ENCODE measurements at places on chromosomes 3 and 15.
A peak's percentile ranks its signal among the peaks of the same experiment; 100 is the strongest.

DNA sequence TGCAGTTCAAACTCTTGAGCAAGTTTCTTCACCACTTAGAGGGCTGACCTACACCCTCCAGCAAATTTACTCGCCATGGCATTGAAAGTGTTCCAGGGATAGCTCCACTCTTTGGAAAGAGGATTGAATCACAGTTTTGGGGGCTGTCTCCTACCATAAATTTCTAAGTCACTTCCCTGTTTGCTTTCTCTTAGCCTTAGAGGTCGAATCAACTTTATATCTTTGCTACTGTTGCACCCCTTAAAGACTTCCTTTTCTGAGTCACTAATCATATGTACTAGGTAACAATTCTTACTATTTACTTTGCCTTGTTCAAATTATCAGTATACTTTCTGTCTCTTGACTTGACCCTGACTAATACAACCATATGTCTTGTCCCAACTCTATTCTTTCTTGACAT is 1151.8 kb upstream of the ALCAM start:
- DNase-seq: no peak

GRCh38 chr3:138271189-138271794 is 58.4 kb downstream of the NME9 start:
- no peak for DNase-seq

GRCh38 chr15:100997442-100997841 is 78.3 kb downstream of the LRRK1 start:
- DNase-seq: no peak

DNA sequence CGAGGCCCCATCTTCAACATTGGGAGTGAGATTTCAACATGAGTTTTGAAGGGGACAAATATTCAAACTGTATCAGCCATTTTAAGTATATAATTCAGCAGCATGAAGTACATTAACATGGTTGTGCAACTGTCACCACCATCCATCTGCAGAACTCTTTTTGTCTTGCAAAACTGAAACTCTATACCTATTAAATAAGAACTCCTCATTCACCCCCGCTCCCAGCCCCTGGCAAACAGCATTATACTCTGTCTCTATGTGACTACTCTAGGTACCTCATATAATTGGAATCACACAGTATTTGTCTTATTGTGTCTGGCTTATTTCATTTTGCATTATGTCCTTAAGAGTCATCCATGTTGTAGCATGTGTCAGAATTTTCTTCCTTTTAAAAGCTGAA is 110.1 kb downstream of the MAP2K5 start:
- DNase-seq: no peak

DNA sequence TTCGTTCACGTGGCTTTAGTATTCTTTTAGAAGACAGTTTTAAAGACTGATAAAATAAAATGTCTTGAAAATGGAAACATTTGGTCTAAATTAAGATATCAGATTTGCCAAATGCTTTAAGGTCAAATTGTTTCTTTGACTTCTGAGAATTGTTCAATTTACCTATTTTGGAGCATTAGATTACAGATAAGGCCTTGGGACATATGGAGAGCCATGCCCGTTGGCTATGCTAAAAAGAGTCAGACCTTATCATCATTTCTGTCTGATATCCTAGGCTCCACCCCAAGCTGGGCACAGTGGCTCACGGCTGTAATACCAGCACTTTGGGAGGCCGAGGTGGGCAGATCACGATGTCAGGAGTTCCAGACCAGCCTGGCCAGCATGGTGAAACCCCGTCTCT is 13.0 kb downstream of the ZNF445 start:
- DNase-seq: no peak

DNA sequence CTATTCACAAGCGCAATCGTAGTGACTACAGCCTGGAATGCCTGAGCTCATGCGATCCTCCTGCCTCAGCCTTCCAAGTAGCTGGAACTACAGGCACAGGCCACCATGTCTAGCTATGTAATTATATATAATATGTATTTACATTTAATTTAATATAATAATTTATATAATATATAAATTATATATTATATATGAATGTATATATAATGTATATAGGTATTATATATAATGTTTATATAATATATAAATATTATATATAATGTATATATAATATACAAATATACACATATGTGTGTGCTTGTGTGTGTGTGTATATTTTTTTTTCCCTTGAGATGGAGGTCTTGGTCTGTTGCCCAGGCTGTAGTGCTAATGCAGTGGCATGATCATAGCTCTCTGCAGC is 27.6 kb upstream of the ULK4 start:
- DNase-seq: no peak

DNA sequence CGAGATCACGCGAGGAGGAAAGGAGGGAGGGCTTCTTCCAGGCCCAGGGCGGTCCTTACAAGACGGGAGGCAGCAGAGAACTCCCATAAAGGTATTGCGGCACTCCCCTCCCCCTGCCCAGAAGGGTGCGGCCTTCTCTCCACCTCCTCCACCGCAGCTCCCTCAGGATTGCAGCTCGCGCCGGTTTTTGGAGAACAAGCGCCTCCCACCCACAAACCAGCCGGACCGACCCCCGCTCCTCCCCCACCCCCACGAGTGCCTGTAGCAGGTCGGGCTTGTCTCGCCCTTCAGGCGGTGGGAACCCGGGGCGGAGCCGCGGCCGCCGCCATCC is 1.1 kb upstream of the SETD5 start:
- DNase-seq: peak; percentile 97

Measured in astrocyte of the hippocampus (primary cell).